ENCODE measurements at places on chromosomes 2 and 18. TPM values are rescaled to one million over a fixed set of nuclear protein-coding genes. Genes with fewer than 3 reads are reported as not detected.

GRCh38 chr18:7394050-7394659 lies 163.3 kb downstream of the LRRC30 start:
- DNase-seq = peak; percentile 40

The NT5C1B gene
- total RNA-seq = not detected

The CFAP53 gene
- total RNA-seq = not detected

The IL1RL2 gene
- total RNA-seq = 0.55 TPM

DNA sequence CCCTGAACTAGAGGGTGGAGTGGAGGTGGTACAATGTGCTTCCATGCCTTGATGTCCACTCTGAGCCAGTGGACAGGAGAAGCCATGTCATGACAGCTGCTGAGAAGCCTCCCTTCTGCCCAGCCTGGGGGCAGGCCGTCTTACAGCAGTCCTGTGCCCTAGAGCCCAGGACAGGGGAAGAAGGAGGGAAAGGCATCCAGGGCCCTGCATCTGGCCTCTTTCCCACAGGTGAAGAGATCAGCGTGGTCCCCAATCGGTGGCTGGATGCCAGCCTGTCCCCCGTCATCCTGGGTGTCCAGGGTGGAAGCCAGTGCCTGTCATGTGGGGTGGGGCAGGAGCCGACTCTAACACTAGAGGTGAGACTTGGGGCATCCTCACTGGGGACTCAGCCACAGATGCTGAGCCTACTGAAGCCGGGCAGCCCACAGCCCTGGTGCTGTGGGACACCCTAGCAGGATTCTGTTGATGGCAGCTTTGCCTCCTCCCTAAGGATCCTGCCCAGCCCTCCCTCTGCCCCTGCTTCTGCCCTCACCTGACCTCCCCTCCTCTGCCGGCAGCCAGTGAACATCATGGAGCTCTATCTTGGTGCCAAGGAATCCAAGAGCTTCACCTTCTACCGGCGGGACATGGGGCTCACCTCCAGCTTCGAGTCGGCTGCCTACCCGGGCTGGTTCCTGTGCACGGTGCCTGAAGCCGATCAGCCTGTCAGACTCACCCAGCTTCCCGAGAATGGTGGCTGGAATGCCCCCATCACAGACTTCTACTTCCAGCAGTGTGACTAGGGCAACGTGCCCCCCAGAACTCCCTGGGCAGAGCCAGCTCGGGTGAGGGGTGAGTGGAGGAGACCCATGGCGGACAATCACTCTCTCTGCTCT lies 3.1 kb downstream of the IL36RN start:
- peak; percentile 30 for DNase-seq

DNA sequence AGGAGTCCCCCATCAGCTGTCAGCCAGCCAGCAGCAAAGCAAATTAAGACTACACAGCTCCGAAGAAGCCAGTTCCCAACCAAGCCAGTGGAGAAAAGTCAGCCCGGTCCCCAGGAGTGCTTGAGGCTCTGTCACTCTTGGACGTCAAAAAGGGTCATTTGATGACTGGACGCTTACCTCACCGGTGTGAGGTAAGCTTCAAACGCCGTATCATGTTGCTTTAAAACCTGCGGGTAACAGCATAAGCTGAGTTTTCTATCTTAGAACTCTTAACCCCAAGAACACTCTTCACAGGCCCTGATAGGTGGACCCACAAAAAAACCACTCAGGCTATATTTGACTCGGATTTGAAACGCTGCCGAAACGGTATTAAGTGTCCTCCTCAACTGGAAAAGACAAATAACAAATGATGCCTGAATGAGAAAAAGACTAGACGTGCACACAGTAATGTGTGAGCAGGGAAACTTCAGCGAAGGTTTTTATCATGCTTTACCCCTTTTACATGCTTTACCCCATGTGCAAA lies 682 bp upstream of the LNPK start:
- peak; percentile 64 for DNase-seq

DNA sequence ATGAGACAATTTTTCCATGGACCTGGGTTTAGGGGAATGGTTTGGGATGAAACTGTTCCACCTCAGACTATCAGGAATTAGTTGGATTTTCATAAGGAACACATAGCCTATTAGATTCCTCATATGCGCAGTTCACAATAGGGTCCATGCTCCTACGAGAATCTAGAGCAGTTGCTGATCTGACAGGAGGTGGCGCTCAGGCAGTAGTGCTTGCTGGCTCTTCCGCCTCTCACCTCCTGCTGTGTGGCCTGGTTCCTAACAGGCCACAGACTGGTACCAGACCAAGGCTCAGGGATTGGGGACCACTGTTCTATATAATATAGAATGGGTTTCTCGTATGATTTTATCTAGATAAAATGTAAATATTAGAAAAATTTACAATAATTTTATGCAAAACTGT lies 338.7 kb downstream of the CPS1 start:
- DNase-seq = no peak

The EFHD1 gene
- total RNA-seq = 11.5 TPM

GRCh38 chr2:11842336-11842735 lies 95.9 kb downstream of the LPIN1 start:
- no peak for DNase-seq

The NT5DC4 gene
- not detected for total RNA-seq

DNA sequence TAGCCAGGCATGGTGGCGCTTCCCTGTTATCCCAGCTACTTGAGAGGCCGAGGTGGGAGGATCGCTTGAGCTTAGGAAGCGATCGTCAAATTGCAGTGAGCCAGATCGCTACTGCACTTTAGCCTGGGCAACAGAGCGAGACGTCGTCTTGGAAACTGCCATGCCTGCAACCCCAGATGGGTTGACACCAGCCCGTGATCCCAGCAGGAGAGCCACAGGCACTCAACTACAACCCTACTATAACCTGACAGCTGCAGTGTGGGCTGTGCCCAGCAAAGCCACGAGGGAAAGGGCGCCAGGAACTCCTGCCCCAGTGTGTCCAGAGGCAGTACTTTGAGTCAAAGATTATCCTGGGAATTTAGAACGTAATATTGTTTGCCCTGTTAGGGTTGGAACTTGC lies 85.6 kb downstream of the SS18 start:
- no peak for DNase-seq

The GBX2 gene
- not detected for total RNA-seq

GRCh38 chr2:20615466-20616241 lies 35.2 kb downstream of the HS1BP3 start:
- no peak for DNase-seq

- DNase-seq = no peak
These were observed 29.0 kb downstream of the PHLPP1 start for GRCh38 chr18:62744076-62744968.

GRCh38 chr2:133710613-133711012 lies 142.3 kb upstream of the NCKAP5 start:
- DNase-seq = no peak

The FLACC1 gene
- total RNA-seq = 6.2 TPM

The AQP12A gene
- not detected for total RNA-seq

GRCh38 chr2:191922736-191923651 lies 76.1 kb upstream of the CAVIN2 start:
- no peak for DNase-seq

DNA sequence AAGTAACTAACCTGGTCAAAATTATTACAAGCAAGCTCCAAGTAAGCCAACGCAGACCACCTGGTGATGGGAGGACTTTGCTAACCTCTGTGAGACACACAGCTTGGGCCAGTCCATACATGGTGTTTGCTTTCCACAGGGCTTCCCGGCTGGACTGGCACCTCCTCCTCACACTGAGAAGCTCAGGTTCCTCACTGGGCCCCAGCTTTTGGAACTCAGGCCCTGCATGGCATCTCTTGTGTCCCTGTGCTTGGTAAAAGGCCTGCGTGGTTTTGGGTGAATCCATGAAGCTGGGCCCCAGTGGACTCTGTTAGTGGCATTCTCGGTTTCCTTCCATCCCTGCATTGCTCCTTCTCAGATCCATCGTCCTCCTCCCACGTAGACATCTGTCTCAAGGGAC lies 123.4 kb downstream of the VAPA start:
- DNase-seq = no peak

GRCh38 chr2:66389651-66390131 lies 45.2 kb upstream of the MEIS1 start:
- no peak for DNase-seq

Measured in right atrium auricular region (tissue), 2 donors.